ENCODE measurements at places on chromosomes 1 and 21.

DNA sequence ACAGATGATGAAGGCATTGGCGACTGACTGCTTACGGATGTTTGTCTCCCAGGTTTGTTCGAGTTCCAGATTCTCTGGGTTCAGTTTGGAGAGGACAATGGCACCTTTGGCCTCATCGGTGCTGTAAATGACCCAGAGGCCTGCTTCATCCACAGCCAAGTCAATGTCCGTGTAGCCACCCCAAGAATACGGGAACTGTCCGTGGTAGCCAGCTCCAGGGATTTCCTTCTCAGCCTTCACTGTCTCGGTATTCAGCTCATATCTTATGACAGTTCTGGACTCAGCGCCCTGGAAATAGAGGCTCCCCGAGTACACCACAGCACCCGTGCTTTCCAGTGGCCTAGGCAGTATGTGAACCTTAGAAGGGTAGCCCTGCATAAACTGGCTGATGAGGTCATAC lies 14.1 kb downstream of the MYOCOS start:
- DNase-seq, result no peak

DNA sequence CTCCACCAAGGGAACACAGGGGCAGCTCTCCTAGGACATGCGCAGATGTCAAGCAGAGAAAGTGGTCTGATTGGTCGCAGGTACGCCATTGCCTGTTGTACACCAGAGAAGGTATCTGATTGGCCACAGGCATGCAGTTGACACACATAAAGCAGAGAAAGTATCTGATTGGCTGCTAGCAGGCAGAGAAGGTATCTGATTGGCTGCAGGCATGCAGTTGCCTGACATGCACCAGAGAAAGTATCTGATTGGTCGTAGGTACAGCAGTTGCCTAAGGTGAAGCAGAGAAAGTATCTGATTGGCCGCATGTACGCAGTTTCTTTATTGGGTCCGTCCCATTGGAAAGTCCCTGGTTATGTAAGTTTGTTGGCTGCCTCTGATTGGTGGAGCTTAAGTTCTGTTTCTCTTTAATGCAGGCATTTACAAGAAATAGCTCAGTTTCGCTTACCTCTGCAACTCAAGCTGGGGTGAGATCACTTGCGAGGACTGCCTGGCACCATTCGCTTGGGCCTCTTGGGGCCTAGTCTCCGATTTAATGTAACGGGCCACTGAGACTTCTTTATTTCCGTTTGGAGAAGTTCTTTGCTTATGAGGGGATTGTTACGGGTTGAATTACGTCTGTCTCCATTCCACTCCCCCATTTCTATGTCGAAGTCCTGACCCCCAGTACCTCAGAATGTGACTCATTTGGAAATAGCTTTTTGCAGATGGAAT lies 74.2 kb downstream of the SIK1 start:
- no peak for DNase-seq

- no peak for DNase-seq
Measured at GRCh38 chr1:47885062-47885830, 111.9 kb downstream of the TRABD2B start.

DNA sequence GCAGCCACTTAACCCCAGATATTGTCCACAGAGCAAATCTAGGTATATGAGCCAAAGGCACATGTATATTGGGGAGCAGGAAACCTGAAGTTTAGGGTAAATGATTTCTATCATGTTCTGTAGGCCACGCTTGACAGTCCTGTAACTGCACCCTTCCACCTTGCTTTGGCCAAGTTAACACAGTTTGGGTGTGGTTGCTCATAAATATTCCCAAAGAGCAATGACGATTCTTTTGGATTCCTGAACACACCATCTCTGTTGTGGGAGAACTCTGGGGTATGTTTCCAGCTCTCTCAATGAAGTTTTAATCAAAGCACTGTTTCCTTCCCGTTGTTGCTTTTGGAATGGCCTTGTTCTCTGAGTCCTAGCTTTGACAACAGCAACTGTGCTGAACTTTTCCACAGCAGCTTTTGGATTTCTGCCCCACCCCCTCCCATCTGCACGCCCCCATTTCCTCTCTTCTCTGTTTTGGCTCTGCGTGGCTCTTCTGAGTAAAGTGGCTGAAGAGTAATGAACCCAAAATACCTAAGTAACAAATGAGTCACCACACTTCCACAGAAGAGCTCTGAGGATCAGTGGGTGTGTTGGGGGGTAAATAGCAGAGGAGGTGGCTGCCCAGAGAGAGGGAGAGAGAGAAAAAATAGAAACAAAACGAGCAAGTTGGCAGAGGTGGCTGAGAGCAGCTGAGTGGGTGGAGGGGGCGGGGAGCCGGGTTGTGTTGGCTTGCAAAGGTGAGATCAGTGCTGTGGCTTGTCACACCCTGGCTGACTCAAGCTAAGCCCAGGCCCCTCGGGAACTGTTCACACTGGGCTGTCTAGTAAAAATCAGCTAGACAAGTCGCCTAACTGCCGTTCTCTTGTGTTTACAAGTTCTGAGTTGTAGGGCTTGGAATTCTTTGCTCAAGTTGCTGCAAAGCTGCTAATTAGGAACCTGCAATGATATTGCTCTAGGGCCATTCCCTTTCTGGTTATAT lies 26.9 kb upstream of the RAP1A start:
- peak; percentile 27 for DNase-seq

GRCh38 chr1:214570442-214570841 lies 19.0 kb upstream of the PTPN14 start:
- no peak for DNase-seq

- no peak for DNase-seq
Measured at GRCh38 chr21:20522611-20523010, 475.6 kb upstream of the NCAM2 start.

DNA sequence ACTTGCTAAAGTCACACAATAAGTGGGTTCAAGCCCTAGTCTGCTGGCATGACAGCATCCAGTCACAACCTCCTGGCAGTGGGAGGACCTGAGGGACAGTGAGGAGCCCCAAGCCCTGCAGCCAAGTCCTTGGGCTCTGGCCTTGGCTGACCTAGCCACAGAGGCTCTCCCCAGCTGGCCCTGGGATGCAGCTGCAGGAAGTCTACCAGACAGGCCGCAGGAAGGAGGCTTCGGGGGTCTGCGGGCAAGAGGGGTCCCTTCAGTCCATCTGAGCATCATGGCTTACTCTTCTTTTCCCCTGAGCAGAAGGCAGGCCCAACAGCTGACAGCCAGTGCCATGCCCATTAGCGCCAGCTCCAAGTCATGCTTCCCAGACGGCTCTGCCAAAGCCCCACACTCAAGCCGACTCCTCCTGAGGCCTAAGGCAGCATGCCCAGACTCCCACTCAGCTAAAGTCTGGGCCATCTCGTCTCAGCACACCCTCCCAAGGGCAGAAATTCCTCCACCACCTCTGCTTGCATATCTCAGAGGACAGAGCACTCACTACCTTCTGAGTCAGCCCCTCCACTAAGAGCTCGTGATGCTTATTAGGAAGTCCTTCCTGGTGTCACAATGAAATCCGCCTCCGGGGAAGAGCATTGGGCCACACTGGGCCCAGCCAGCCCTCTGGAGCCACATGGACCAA lies 20.1 kb downstream of the SLC1A7 start:
- DNase-seq, result no peak

- DNase-seq, result no peak
Measured at GRCh38 chr1:3620708-3621107, 4.1 kb upstream of the TPRG1L start.

GRCh38 chr1:224683936-224684335 lies 67.8 kb downstream of the CNIH3 start:
- DNase-seq, result no peak

DNA sequence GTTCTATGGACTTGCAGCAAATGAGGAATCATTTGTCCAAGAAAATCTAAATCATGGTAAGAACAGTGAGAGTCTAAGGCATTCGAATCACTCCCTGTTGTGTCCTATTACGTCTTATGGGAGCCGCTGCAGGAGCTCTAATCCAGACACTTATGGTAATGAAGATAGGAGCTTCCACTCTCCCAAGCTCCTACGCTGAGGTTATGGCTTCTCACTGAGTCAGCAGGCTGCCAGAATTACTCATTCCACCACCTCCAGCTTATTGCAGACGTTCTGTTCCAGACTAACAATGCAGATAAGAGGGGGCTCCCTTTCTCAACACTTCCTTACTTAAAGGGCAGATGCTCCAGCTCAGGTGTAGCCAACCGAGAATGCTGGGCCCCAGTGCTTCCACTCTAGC lies 212.6 kb downstream of the GREM2 start:
- no peak for DNase-seq

- DNase-seq, result no peak
Measured at GRCh38 chr1:246213036-246213435, 294.0 kb downstream of the SMYD3 start.

- DNase-seq, result no peak
Measured at GRCh38 chr1:96519851-96520578, 201.6 kb upstream of the PTBP2 start.

DNA sequence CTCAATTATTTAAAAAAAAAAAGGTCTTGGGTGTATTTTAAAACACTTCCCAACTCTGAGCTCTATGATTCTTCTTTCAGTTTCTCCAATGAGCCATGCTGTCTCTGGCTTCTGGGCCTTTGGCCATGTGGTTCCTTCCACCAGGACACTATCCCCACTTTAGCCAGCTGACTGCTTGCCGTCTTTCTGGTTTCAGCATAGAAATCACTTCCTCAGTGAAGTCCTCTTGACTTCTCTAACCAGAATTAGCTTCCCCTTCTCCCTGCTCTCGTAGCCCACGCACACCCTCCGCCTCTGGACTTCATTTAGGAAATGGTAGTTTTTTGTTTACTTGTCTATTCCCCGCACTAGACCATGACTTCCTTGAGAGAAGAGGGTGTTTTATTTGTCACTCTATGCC lies 1.1 kb upstream of the DIO1 start:
- no peak for DNase-seq

DNA sequence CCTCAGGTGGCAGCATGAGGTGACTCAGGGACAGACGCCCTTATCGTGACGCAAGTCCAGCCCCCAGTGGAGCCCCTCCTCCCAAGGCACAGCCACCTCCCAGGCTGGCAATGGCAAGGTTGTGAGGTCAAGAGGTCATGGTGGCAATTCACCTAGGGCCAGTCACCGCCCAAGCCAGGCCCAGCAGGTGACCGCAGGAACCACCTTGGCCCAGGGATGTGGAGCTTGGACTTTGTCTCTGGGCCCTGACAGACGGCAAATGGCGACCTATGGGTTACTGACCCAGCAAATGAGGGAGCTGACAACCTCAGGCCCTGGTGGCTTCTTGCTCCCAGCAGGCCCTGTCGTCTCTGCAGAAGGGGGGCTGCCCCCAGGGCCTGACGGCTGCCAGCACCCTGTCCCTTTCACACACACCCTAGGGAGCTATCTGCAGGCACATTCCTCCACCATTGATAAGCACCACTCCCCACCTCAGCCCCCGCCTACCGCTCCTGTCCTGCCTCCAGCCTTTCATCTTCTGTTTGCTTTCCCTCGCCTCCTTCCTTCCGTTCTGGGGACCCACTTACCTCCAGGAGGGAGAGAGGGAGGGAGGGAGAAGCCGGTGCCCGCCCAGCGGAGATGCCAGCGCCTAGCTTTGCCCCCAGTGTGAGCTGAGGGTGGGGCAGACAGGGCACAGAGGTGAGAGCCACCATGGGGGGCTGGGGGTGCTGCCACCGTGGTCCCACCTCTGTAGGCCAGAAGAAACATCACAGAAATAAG lies 12.1 kb downstream of the EPHA2 start:
- DNase-seq, result no peak

GRCh38 chr1:171643156-171643555 lies 9.3 kb downstream of the MYOC start:
- no peak for DNase-seq

DNA sequence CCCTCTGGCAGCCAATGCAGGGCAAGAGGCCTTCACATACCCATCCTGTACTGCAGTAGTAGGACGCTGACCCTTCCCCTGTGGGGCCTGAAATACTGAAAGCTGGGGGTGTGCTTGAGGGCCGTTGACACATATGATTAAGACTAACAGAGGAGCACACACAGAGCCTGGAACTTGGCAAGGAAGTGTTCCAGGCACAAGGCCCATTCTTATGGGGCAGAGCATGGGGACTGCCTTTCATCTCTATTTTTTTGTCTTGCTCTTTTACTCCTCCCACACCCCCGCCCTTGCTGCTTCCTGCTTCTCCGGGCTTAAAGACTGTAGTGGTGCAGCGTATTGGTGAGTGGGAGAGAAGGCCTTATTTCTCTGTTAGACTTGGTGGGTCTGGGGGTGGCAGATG lies 137.4 kb downstream of the BACH1 start:
- peak; percentile 9 for DNase-seq

DNA sequence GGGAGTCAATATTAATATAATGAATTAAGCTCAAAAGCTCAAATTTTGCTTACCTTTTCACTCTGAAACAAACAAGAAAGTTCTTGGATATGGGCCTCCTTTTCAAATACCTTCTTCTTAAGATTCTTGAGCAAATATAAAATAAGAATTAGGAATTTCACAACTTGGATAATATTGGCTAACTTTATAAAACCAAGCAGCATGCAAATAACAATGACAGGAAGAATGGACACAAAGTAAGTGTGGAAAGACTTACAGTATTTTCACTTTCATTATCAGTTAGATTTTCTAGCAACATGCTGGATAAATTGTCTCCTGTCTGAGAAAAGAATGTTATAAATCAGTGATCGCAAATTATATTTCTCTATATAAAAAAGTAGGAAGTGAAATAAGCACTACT lies 13.2 kb downstream of the ODF2L start:
- DNase-seq, result no peak

- no peak for DNase-seq
Measured at GRCh38 chr1:235225299-235225698, 64.2 kb upstream of the RBM34 start.

DNA sequence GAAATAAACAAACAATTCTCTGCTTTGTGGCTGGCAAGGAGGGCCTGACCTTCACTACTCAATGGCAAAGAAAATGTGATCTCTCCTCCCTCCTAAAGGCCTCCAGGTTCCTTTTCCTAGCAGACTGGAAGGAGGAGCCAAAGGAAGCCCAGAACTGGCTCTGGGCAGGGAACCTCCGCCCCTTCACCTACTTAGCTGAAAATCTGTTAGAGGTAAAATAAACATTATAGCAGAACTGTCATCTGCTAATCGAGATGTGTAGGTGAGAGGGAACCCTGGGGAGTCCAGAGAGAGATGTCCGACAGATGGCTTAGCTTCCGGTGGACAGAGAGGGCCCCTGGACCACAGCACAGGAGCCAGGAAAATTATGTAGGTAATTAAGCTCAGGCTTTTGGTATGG lies 75.2 kb upstream of the KCNA3 start:
- DNase-seq, result no peak

- no peak for DNase-seq
Measured at GRCh38 chr1:223487887-223488259, 94.7 kb downstream of the CCDC185 start.

- DNase-seq, result no peak
Measured at GRCh38 chr1:176541663-176542062, 78.7 kb downstream of the PAPPA2 start.

GRCh38 chr1:42576935-42577334 lies 81.3 kb upstream of the PPIH start:
- no peak for DNase-seq

- peak; percentile 52 for DNase-seq
Measured at GRCh38 chr1:203271018-203271743, 34.1 kb upstream of the BTG2 start.

DNA sequence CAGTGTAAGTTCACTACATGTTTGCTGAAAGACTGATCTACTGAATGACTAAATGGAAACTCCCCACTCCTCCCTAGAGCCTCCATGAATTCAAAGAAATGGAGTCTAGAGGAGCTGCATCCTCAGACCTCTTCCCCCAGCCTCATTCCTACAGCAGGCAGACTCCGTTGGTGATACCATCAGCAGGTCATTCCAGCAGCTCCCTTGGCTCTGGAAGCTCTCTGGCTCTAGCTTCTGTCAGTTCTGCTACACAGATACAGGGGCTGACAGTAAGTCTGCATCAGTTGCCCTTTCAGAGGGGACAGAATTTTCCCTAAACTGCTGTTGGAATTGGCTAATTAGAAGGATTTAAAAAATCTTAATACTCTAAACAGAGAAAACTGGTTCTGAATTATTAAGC lies 31.7 kb upstream of the DMRTA2 start:
- no peak for DNase-seq
